Stimulated activated CD8-positive, alpha-beta memory T cell treated with anti-CD3 and anti-CD28 coated beads, Interleukin-2, amount 100 ng/mL, for 1 hour (primary cell): ENCODE measurements at places on chromosomes 4 and X.

- peak; percentile 100 for DNase-seq
Observed at GRCh38 chrX:1452516-1453394, at the start of gene ASMTL. TSS of gene ASMTL (minus strand) at chrX:1452909. CDS start at chrX:1452840, 69 bp downstream.

GRCh38 chrX:68927178-68927577, 98.4 kb downstream of the EFNB1 start:
- no peak for DNase-seq

DNA sequence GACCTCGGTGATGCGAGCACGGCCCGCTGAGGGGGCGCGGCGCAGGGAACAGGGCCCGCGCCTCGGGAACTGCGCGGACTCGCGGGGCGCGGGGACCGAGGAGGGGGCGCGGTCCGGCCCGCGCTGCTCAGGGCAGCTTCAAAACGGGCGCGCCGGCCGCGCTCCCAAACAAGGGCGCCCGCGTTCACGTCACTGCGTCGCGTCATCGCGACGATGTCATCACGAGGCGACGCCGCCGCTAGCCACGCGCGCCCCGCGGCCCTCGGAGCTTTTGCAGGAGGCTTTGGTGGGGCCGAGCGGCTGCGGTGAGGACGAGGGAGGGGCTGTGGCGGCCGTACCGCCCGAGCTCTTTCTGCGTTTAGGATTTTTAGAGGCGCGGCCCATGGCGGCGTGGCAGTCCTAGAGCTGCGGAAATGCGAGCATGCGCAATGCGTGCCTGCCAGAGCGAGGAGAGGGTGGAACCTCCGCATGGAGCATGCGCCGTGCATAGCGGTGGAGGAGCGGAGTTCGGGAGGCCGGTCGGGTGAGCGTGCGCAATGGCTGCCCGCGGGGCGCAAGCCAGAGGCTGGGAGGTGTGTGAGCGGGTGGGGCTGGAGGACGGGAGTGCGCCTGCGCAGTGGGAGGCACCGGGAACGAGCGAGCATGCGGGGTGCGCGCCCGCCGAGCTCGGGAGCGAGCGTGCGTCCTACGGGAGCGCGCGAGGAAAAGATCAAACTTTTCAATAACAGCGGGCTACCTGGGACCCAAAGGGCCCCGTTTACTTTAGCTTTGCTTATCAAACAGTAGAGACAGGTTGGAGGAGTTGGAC, at the start of gene PPP2R3B:
PPP2R3B (minus strand) TSS at position 140 of the 808 bp plus-strand sequence. CDS start 216 bp downstream, outside the sequence.
- peak; percentile 99 for DNase-seq

DNA sequence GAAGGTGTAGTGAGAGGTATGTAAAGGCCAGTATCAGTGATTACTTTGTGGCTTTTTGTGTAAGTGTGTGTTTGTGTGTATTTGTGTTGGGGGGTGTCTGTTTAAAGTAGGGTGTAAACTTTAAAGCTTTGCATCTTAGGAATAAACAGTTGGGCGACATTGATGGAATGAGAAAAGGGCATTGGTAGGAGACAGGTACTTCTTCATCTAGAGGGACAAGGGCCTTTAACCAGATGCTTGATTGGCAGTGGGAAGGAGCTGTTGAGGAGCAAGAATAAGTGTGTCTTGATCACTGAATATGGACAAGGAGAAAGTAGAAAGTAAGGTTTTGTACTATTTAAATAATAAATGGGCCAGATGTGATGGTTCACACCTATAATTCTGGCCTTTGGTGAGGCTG, 48.8 kb downstream of the RAPGEF2 start:
- no peak for DNase-seq

DNA sequence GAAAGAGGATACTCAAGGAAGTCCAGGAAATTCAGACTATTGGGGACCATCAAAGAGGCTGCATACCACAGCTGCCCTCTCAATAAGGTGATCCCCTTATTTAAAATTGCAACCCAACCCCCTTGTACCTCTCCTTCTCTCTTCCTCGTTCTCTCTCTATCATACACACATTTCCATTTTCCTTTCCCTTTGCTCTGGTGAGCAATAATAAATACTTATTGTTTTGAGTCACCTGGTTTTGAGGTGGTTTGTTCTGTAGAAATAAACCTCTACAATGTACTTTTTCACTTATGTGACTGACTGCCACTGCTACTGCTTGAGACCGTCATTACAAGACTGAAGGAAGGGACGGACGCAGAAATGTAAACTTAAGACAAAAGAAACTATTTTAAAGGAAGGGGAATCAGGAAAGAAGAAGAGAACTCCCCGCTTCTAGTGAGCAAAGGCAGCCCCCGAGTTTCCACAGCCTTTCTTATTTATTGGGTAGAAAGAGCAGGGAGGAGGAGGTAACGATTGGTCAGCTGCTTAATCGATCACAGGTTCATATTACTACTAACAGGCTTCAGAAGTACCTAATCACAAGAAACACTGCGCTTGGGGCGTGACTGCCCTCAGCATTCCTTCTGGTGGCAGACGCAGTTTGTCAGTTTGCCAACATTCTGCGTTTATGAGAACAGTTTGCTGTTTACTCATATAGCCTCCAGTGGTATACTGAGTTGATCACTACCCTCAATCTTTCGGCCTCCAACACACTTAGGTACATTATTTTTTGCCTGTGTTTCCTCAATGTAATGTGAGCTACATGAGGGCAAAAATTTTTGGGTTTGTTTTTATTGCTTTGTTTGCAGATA, 16.9 kb upstream of the TMEM165 start:
- DNase-seq, result no peak

- DNase-seq, result no peak
Observed at GRCh38 chr4:3777033-3777390, 10.8 kb downstream of the ADRA2C start.

DNA sequence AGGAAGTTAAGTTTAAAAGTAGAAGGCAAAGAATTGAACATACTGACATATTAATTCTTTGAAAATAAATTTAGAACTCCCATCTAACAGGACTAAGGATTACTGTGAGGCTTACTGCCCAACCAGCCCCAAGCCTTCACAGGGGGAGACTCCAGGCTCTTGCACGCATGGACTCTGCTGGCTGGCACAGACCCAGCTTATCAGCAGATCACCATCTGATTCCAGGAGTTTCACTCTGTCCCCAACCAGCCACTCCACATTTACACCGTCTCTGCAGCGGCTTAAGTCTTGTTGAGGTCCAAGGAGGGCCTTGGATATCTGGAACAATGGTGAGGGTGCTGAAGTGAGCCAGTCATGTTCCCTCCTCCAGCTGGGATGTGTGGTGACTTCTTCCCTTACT, 16.4 kb upstream of the OTUD4 start:
- no peak for DNase-seq

DNA sequence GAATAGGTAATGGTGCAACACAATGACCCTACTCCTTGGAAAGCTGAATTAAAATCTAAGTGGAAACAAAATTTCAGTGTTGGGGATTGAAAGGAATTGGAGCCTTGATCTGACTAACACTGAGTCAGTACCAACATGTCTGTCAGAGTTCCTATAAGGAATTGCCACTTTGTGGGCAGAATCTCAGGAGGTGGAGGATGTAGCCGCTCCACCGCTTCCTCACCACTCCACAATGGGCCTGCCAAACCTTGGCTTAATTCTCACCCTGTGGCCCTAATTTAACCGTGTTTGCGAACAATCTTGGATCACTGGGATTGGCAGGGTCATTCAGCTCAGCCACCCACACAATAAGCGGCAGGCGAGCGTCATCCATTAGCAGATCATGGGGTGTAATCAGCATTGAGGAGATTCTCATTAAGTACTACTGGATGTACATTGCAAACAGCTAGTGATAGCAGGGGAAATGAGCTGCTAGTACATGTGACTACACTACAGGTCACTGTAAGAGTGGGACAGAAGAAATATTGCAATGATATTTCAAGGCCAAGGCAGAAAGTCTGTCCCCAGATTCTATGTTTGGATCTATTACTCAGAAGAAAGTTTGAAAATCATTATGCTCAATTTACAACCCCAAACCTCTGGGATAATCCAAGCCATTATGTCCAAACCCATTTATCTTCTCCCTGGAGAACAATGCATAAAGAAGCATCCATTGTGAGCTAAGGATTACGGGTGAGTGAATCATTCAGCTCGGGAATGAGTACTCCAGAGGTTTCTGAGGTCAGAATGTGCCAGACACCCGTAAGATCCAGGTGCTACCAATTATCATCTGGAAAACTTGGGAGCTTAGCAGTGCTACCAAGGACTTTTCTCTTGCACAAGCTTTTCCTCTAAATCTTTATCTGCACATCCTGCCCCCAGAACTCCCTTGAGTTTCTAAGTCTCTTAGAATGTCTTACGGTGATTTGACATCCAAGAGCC, 5.8 kb downstream of the SRPX start:
- DNase-seq, result no peak

DNA sequence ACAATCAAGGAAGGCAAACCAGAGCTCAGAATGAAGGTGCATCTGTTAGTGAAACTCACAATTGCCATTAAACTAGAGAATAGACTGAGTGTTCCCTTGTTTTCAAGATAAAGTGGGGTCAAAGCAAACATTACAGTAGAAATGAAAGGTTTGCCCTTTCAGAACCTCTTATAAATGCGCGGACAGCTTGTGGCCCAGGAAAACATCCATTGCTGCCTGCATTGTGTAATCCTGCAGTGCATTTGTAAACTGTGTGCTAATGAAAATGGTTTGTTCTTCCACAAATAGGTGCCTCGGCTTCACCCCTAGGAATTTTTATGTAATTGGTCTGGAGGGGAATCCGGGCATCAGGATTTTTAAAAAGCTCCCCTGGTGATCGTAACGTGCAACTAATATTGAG, 62.8 kb downstream of the SNX25 start:
- no peak for DNase-seq

- no peak for DNase-seq
Observed at GRCh38 chr4:102247041-102247440, 98.2 kb downstream of the SLC39A8 start.

DNA sequence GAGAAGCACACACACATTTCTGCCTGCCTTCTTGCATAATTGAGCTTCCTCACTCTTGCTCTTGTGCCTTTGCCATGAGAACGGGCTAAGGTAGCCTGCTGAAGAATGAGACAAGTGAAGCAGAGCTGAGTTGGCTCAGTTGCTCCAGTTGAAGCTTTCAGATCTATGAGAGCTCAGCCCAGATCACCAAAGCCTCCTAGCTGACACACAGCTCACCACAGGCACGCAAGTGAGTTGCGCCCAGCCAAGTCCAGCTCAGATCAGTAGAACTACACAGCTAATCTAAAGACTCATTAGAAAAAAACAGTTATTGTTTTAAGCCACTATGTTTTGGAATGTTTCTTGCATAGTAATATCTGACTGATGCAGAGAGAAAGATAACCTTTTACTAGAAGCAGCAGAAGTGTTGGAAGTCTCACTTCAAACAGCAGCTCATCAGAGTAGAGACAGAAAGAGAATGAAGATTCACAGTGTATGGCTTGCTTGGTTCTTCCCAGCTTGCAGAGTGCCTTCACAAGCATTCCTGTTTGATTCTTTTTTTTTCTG, 362.4 kb downstream of the MID1IP1 start:
- no peak for DNase-seq

GRCh38 chrX:28843817-28844216, 256.6 kb downstream of the IL1RAPL1 start:
- no peak for DNase-seq

DNA sequence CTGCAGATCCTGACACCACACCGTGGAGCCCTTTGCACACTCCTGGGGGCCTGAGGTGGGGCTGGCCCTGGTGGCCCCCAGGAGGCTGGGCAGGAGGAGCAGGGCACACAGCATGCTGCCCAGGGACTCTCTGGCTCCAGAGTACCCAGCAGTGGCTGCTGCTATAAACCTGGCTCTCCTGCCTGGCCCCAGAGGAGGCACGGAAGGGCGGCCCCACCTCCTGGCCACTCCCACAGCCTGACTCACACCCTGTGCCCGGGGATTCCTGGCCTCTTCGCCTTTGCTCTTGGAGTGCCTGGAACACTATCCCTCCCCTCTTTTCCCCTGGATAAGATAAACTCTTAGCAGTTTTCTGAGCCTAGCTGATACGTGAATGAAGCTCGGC, at the start of gene PSAPL1:
PSAPL1 (minus strand) TSS at position 165 of the 385 bp plus-strand sequence; CDS start at position 114, 51 bp downstream.
- DNase-seq, result no peak

DNA sequence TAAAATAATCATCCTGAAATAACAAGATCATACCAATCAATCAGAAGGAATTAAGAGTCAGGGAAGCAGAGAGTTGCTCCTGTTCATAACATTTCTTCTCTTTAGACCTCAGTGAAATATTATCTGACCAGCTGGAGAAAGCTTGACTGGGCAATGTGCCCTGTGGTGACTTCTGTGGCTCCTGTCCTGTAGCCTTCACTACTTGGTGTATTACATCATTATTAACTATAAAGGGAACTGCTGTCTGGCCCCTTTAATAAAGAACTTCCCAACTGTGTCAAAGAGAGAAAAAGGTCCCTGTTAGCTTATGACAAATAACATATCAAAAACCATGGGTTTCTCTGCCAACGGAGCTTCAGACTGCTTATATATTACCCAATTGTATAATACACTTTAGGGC, 18.0 kb downstream of the OPHN1 start:
- no peak for DNase-seq

DNA sequence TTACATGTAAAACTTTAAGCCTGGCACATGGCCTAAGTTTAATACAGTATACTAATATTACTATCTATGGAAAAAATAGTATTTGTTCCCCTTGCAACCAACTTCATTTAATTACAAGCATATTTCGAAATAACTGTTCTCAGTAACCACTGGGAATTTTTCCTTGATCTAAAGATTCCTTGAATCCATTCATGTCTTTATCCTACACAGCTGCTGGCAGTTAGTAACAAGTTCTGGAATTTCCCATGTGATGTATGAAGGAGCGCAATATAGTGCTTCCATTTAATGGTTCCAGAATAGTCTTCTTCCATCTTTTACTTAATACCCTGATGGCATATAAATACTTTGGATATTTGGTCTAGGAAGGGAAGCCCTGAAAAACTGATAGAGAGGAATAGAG, 136.5 kb downstream of the AASDH start:
- DNase-seq, result no peak

DNA sequence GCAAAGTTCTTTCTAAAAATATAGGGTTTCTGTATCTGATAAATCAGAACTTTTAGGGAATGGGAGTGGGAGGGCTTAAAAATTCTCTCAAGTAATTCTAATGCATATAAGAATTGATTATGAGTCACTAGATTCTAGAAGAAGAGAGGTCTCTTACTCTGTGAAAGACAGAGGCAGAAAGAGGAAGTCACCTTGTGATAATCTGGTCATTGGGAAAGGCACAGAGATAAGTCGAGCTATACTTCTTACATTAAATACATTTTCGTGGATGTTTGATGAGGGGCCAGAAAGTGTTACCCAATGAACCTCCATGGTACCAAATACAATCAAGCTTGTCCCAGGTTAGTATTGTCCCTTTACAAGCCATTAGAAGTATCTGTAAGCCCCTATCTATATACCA, 134.4 kb downstream of the MAD2L1 start:
- no peak for DNase-seq

DNA sequence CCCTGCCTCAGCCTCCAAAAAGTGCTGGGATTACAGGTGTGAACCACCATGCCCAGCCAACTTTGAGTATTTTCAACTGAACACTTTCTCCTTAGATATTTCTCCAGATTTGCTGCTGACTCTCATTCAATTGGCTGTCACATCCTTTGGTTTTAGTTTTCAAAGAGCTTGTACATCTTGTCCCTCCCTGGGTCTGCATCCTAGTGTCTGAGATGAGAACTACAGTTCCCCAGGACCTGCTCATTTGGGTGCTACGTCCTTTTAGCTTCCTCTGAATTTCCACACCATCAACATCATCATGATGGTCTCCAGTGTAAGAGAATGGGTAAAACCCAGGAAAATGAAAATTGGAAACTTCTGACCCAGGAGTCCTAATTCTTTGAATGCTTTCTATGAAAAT, 312.9 kb downstream of the NLGN4X start:
- no peak for DNase-seq

GRCh38 chr4:125244848-125245450, 69.8 kb upstream of the FAT4 start:
- no peak for DNase-seq

GRCh38 chrX:45747905-45748304, 547.2 kb upstream of the DIPK2B start:
- no peak for DNase-seq
